ENCODE measurements at places on chromosomes 16 and 17.

GRCh38 chr16:48820379-48820778 lies 210.4 kb upstream of the N4BP1 start:
- no peak for DNase-seq

GRCh38 chr17:60036796-60037677 lies 41.7 kb downstream of the HEATR6 start:
- DNase-seq: peak; percentile 53

- DNase-seq: peak; percentile 77
These were observed 42.2 kb upstream of the CORO6 start for GRCh38 chr17:29664743-29665480.

DNA sequence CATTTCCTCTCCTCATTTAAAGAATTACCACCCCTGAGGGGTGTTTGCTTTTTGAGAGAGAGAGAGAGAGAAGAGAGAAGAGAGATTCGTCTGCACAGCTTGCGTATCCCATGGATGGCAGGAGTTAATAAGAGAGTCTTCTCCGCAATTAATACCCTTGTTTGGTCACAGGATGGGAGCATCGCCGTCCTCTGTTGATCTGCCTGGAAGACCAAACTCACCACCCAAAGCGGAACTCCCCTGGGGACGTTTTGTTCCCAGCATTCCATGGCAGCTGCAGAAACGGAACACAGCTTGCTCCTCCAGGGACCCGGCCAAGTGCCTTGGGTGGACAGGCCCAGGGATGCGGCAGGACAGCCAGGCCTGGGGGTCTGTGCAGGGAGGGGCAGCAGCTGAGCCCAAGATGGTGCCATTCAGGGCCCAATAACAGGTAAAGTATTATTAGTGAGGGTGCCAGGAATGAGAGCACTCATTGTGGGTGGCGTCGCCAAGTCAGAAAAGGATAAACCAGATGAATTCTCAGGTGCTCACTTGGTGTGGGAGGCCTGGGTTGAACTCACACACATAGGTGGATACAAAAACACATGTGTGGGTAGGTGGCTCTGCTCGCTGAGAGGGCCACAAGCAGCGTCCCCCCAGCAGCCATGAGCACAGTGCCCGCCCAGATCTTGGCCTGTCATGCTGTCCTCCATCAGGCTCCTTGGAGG lies 83.1 kb downstream of the NT5M start:
- no peak for DNase-seq

- DNase-seq: no peak
These were observed 6.8 kb upstream of the FLYWCH1 start for GRCh38 chr16:2904922-2905240.

GRCh38 chr16:2238838-2239675 lies 2.8 kb downstream of the DNASE1L2 start:
- DNase-seq: no peak

GRCh38 chr17:78366109-78366848 lies 6.4 kb upstream of the SOCS3 start:
- DNase-seq: no peak

DNA sequence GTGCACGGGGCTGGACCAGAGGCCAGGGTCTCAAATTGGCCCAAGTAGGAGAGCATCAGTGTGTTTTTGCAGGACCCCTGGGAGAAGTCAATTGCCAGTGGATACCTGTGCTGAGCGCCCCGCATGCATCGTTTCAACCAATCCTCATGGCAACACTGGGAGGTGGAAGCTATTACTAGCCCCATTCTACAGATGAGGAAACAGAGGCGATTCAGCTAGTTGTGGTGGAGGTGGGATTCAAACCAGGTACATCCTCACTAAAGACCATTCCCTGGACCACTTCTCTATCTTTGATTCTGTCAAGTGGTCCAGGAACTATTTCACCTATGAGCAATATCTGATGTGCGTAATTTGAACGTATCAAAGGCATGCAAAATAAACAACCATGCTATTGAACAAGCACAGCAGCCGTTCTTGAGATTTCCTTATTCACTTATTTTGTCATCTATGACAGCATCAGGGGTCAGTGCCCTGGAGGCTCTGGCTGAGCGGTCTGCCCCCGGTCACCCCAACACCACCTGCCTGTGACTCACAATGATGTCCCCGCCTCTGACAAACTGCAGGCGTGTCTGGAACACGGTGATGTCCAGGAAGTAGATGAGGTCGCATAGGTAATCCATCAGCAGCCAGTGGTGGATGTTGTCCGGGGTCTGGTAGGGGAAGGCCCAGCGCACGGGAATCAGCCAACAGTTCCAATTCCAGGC lies 54.0 kb downstream of the CNGB1 start:
- DNase-seq: no peak

DNA sequence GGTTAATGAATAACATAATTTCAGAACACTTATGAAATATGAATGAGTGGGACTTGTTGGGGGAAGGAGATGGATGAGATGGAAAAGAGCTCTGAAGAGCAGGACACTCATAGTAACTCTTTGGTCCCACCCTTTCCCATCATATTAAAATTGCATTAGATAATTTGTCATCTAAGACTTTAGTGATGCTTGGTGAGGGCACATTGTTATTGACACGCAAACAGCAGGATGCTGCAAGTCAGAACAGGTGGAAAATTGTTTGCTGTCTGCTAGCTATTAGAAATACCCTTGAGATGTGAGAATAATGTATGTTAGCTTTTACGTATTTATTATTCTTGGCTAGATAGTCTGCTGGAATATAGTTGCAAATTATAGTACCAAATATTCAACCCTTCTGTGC lies 75.7 kb downstream of the TANC2 start:
- DNase-seq: no peak
